MCF 10A (cell line): ENCODE measurements at places on chromosomes 2 and 18.

GRCh38 chr2:153953761-153954160 lies 82.0 kb downstream of the GALNT13 start:
- no peak for DNase-seq

DNA sequence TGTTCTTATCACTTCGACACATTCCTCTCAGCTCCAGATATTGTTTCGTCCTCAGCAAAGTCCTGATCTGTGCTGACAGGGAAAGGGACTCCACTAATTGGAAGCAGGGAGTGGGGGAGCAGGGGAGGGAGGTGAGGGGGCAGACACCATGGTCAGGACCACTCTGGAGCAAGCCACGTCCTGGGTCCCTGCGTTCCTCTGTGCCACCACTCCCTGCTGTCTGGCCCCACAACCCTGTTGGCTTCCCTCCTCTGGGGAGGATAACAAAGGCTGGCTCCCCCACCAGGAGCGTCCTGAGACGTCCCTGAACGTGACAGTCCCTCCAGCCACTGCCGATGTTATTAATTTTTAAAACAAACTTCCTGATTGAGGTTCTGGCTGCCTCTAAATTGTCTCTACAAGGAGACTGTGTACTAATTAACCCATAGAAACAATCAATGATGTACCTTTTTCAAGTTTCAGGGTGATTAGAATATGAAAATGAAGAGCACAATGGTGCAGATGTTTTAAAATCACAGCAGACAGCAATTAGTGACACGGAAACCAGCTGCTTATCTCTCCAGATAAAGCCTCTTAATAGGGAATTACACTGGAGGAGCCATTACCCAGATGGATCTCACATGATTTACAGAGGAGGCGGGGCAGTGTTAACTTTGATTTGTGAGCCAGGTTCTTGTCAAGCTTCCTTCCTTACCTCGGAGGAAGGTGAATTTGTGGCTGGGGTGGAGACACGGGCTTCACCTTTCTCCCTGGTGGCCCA lies 257.5 kb downstream of the SETBP1 start:
- no peak for DNase-seq

GRCh38 chr2:17461087-17461475 lies 57.2 kb downstream of the RAD51AP2 start:
- DNase-seq, result no peak

DNA sequence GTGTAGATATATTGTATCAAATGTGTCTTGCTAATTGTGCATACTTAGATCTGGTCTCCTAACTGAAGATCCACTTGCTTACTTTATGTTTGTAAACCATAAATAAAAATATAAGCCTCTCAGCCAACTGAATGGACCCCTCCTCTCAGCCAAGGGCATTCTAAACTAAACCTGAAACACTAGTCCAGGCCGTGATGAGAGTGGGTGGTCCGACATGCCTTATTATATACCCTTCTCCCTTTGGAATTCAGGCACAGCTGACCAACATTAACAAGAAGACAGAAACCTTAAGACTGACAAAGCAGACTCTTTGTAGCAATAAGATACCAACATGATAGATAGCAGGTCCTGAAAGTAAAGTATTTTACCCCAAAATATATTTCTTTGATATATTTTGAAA lies 64.3 kb upstream of the PLA2R1 start:
- DNase-seq, result no peak

DNA sequence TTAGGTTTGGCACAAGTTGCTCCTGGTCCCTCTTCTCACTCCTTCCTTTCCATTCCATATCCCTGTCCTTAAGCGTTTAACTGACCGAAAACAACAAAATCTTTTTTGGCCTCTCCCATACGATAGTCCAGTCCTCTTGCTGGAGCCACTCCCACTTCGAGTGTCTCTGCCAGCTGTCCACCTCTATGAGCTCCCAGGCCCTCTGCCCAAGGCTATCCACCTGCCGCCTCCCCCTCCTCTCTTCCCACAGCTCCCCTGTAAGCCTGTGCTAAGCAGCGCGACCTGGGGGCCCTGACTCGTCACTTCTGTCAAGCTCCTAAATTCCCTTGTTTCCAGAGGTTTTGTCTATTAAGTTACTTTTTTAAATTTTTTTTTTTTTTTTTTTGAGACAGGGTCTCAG lies 47.0 kb upstream of the FOSL2 start:
- no peak for DNase-seq

DNA sequence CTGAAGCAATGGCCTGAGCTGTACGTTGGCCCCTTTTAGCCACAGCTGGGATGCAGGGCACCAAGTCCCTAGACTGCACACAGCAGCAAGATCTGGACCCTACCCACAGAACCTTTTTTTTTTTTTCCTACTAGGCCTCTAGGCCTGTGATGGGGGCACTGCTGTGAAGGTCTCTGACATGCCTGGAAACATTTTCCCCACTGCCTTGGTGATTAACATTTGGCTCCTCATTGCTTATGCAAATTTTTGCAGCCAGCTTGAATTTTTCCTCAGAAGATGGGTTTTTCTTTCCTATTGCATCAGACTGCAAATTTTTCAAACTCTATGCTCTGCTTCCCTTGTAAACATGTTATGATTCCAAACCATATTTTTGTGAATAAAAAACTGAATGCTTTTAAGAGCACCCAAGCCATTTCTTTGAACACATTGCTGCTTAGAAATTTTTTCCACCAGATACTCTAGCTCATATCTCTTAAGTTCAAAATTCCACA lies 33.5 kb downstream of the PDE1A start:
- no peak for DNase-seq

DNA sequence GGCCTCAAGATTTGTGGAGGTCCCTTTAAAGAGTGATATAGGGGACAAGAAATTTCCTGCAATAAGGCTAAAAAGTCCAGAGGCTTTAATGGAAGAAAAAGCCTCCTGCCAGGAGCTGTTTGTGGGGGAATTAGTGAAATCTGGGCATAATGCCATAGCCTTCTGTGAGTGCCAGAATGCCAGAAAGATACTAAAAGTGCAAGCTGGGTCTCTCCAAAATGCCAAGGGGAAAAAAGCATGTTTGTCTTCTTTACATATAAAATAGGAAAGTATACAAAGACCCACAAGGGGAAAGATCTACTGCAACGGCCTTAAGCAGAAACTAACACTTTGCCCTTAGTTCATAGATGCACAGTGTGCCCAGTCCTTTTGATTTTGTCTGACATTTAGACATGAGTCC lies 647.7 kb upstream of the ZNF804A start:
- peak; percentile 65 for DNase-seq

DNA sequence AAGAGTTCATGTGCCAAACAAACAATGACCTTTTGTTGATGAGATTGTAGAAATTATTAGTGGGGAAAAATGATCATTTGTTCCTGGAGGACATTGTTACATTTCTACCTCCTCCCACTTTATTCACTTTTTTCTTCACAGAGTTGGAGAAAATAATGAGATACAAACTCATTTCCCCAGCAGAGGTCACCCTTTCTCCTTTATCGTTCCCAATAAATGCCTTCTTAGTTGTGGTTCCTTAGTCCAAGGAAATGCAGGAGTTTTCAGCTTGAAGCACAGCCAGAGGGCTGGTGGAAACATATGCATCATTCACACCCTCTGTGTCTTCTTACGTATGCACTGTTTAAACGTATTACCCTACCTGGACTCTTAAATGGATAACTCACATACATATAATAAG lies 108.8 kb downstream of the SLC4A3 start:
- peak; percentile 76 for DNase-seq

- DNase-seq, result no peak
Measured at GRCh38 chr2:48398285-48399002, 131.5 kb upstream of the STON1 start.

GRCh38 chr2:88765154-88765888 lies 73.8 kb downstream of the RPIA start:
- DNase-seq, result no peak

- no peak for DNase-seq
Measured at GRCh38 chr18:32867936-32868335, 95.1 kb upstream of the KLHL14 start.

DNA sequence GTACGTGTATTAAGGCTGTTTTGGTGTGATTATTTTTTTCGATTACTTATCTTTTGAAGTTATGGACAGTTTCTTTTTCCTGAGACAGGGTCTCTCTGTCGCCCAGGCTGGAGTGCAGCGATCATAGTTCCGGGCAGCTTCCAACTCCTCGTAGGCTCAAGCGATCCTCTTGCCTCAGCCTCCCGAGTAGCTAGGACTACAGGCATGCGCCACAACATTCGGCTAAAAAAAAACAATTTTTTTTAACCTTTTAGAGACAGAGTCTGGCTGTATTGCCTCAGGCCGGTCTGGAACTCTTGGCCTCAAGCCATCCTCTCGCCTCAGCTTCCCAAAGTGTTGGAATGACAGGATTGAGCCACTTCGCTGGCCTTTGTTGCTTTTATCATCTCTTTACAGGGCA lies 945 bp downstream of the HAT1 start:
- DNase-seq, result peak; percentile 42

DNA sequence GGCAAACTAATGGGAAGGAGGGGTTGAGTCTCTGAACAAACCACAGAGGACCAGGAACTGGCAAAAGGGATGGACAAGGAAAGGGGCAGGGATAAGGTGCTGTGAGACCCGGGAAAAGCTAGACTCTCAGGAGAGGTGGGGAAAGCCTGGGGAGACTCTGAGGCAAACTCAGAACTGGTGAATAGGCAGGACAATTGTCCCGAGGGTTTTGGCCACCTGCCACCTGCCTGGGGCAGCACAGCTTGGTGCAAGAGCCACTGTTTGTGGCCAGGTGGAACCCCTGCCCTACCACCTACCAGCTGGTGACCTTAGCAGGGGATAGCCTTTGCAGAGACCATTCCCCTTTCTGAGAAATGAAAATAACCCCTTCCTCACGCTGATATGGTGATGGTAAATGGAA lies 129.4 kb upstream of the ASB18 start:
- DNase-seq, result no peak

DNA sequence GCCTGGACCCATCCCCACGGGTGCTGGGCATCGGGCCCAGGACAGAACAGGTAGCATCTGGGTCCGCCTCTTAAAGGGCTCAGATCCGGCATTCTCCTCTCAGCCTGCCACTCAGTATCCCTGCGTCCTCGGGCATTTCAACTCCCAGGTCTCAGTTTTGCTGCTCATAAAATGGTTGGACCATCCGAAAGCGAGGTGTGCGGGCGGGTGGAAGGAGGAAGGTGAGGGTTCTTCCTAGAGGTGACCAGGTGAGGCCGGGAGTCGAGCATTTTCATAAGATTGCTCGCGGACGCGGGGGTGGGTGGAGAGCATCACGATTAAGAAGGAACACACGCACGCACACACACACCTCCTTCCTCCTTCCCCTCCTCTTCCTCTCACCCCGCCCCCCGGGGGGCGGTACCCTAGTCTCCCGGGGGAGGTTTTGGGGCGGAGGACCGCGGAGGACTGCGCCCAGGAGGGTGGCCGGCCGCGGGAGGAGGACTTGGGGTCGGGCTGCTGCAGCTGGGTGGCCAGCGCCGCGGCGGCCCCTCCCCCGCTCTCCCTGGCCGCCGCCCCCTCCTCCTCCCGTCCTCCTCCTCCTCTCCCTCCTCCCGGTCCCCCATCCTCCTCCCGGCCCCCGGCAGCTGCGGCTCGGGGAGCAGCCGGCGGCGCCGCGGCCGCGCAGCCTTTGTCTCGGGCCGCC lies 97.9 kb upstream of the GPR45 start:
- peak; percentile 39 for DNase-seq

- DNase-seq, result no peak
Measured at GRCh38 chr18:59085126-59085794, 54.4 kb upstream of the SEC11C start.

- no peak for DNase-seq
Measured at GRCh38 chr2:215436705-215437565, 1.1 kb upstream of the FN1 start.

DNA sequence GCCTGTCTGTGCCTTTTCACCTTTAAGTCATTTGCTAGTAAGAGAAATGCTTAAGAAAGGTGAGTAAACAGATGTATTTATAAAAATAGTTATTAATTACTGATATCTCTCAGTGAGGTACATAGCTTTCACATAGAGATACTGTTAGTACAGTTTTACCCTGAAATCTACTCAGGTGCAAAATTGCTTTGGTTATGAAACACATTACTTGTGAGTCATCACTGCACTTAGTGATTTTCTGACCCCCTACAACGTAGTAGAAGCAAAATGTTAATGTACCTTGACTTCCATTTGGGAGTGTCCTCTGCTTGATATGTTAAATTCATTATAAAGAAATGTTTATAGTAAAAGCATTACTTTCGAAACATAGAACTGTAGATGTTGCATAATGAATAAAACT lies 6.5 kb downstream of the GLS start:
- DNase-seq, result peak; percentile 64

GRCh38 chr2:205657579-205657978 lies 24.7 kb upstream of the NRP2 start:
- no peak for DNase-seq

GRCh38 chr2:75277111-75277510 lies 77.8 kb upstream of the TACR1 start:
- peak; percentile 13 for DNase-seq

GRCh38 chr2:66445076-66445924 lies 10.4 kb downstream of the MEIS1 start:
- DNase-seq, result no peak

GRCh38 chr18:10482985-10483949 lies 28.8 kb downstream of the APCDD1 start:
- no peak for DNase-seq

DNA sequence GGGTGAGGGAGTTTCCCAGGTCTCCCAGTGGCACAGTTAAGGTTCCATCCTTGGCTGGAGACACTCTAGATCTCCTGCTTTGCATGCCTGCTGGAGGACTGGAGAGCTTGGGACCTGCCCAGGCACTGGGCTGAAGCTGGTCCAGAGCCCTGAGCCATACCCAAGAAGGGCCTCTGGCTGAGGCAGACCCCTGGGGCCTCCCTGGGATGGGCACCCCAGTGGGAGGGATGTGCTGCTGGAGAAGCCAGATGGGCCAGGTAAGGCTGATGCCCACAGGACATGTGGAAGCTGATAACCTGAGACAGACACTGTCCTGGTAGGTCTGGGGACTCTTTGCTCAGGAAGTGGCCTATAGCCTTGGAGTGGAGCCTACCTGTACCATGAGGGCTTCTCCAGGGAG lies 160.7 kb downstream of the TFCP2L1 start:
- DNase-seq, result no peak
